ENCODE measurements at places on chromosomes 4 and X.

- no peak for DNase-seq
These were observed 182.2 kb upstream of the GATB start for GRCh38 chr4:151942971-151943370.

DNA sequence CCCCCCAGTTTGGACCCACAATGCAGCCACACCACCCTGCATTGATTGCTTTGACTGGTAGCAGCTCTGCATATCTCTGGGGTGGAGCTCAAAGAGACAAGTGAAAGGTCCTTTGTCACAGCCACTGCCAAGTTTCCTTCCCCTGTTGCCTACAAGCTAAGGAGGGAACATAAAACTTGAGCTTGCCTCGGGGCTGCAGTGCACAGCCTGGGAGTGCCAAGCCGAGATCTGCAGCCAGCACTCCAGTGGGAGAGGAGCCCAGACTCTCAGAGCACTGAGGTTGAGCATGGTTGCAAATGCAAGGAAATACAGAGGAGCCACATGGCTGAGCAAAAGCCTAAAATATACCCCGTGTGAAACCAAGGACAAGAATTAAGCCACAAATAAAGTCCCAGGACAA, 142.2 kb downstream of the DKK2 start:
- no peak for DNase-seq

DNA sequence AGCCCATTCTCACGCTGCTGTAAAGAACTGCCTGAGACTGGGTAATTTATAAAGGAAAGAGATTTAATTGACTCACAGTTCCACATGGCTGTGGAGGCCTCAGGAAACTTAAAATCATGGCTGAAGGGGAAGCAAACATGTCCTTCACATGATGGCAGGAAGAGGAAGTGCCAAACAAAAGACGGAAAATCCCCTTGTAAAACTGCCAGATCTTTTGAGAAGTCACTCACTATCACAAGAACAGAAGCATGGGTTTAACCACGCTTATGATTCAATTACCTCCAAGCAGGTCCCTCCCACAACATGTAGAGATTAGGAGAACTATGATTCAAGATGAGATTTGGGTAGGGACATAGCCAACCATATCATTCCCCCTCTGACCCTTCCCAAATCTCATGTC, 335.5 kb downstream of the IL15 start:
- DNase-seq = no peak

GRCh38 chr4:25654031-25654970, 1.4 kb upstream of the SLC34A2 start:
- DNase-seq = no peak

DNA sequence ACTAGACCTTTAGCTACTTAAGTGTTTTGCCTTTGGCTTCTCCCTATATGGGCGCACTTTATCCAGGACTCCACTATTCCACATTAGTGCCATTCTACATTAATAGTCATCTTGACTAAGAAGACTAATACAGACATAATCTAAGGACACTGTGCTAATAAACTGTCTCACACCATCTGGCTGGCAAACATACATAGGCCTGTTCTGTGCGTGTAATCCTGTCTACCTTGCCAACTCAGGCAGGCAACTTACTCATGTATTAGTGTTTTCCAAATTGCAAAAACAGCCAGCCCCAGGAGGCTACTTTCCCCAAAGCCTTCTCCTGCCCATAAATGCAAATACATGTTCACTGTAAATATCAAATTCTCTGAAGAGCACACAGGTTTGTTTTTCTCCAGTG, 587.3 kb downstream of the TMA16 start:
- no peak for DNase-seq

GRCh38 chrX:116605576-116605975, 142.8 kb upstream of the CT83 start:
- no peak for DNase-seq

DNA sequence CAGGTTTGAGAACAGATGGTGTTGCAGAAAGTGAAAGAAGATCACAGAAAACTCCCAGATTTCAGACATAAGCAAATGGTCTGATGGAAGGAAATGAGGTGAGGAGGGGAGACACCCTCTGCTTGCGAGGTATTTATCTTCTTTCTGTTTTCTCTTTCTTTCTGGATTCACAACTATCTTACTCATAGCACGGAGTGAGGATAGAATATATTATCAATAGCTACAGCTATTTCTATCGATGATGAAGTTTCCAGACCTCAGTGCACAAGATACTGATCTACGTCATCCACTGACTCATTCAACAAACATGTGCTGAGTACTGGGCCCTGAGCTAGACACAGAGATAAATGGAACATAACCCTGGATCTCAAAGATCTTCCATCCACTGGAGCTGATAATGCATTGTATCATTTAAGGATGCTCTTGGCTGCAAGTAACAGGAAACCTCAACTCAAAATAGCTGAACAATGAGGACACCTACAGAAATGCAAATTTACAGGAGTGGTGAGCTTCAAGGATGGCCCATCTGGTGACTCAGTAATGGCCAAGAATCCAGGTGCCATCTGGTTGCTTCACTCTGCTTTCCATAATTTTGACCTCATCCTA, 21.2 kb downstream of the SLC2A9 start:
- no peak for DNase-seq

DNA sequence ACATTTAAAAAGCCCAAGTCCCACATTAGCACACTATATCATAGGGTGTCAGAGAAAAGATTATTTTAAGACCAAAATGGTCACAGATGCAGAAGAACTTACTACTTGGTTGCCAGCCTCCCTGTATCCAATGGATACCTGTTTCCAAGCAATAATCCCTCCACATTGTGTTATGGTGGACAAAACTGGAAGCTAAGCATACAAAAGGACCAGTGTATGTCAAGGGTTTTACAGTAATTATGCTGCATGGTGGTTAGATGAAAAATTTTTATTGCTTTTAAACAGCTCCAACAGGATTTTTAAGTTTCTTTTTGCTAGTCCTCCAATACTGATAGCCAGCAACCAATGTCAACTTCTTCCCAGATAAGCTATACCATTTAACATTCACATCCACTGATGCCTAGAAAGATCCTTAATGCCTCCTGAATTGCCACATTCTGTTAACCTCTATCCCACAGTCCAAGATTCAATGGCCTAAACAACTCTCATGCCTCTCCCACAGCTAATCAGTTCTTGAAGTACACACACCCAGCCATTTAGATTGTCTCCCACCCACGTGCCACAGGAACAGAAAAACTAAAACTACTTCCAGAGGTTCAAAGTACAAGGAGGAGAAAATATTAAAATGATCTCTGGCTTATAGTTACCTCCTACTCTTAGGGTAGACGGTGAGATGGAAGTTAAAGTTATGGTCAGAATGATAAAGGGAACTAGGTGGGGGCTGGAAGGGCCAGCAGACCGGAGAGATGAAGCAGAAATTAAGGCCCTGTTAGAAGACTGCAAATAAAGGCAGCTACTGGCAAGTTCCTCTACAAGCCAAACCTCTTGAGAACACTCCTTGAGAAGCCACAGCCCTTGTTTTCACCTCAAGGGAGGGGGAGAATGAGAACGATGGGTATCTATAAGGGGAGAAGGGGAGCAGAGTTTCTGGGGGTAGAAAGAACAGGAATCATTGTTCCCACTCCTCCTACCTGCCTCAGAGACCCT, 5.5 kb downstream of the MED14 start:
- no peak for DNase-seq

- peak; percentile 72 for DNase-seq
These were observed 103.9 kb downstream of the MAML3 start for GRCh38 chr4:140049849-140050637.

DNA sequence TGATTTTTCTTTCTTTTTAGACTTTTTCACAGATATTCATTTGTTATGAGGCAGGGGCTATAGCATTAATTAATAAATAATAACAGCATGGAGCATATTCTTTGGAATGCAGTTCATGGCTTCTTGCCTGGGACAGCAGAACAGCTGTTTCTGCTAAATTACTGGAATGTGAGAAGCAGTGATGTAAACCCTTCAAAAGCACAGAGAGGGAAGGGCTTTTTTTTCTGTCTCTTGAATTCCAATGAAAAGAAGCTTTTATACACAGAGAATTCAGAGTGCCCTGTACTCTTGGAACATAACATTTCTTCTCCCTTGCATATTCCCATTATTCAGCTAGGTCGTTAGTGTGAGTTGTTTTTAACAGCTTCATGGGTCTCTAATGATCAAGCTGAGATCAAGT, 28.5 kb upstream of the ANK2 start:
- DNase-seq = no peak

GRCh38 chrX:64977830-64978229, 1.6 kb upstream of the ZC4H2 start:
- DNase-seq = no peak

DNA sequence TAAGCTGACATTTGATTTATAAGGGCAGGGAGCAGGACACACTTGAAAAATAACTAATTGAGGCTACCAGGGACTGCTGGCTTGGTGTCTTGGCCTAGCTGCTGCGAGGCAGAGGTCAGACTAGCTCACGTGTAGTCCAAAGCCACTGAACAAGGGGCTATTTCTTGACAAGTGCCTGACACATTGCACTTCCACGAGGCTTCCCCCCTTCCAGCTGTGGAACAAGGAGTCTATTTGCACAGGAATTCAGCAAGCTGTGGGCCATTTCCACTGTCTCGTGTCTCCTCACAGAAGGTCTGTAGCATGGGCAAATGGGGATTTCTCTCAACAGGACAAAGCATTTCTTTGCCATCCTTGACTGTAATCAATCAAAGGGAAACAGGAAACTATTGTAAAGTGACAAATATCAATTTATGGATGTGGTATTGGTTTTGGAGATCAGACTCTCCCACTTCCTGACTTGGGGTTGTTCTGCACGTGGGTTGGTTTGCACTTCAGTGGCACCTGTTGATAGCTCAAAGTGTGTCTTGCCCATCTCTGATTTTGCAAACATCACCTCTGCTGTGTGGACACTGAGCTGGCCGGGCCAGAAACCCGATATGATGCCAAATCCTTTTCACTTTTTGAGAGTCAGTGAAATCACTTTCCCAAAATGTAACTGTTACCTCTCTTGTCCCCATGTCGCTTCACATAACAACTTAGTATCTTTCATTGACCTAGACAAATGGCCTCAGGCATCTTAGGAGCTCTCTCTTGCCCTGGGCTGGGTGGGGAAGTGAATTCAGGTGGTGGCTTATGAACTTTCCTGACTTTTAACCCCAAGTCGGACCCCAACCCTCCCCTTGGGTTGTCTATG, 107.4 kb upstream of the MAMLD1 start:
- no peak for DNase-seq

- no peak for DNase-seq
These were observed 109.6 kb downstream of the SHROOM4 start for GRCh38 chrX:50704360-50704759.

GRCh38 chr4:151798678-151799416, 38.0 kb upstream of the GATB start:
- DNase-seq = no peak

All from retina (tissue), 1 donor.